Cardiac fibroblast (primary cell): ENCODE measurements at places on chromosomes 6 and 20.
A peak's percentile ranks its signal among the peaks of the same experiment; 100 is the strongest.

GRCh38 chr6:113862112-113862511 lies 5.0 kb downstream of the MARCKS start:
- peak; percentile 38 for DNase-seq

- DNase-seq = no peak
Observed at GRCh38 chr6:3271756-3272155, 13.0 kb downstream of the PSMG4 start.

DNA sequence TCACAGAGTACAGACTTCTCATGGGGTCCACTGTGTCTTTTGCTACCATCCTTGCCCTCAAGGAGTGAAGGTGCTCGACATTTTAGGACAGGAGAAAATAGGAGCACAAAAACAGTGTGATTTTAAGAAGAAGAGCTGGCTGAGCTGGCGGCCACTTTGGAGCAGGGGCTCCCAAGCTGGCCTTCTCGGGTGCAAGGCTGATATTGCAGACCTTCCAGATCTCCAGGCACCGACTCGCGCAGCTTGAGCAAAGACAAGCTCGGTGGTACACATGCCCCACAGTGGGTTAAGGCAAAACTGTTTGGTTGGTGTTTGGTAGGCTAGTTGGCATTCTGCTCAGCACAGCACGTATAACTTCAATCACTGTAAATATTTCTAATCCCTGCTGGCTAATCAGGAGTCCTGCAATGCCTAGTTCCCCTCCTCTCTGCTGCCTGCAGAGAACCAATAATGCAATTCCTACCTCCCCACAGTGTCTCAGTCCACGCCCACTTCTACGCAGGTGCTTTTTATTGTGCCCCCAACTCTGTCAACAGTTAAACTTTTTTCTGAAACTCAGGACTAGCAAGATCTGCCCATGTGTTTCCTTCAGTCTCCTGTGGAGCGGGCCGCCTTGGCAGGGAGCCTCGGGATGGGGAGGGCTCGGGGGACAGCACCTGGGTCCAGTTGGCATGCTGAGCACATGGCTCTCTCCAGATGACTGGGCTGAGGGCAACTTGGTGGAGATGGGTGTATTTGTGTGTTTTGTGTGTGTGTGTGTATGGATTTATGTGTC lies 12.7 kb upstream of the SMOC2 start:
- DNase-seq = no peak

- DNase-seq = peak; percentile 20
Observed at GRCh38 chr20:9040863-9041524, 27.9 kb upstream of the PLCB4 start.

DNA sequence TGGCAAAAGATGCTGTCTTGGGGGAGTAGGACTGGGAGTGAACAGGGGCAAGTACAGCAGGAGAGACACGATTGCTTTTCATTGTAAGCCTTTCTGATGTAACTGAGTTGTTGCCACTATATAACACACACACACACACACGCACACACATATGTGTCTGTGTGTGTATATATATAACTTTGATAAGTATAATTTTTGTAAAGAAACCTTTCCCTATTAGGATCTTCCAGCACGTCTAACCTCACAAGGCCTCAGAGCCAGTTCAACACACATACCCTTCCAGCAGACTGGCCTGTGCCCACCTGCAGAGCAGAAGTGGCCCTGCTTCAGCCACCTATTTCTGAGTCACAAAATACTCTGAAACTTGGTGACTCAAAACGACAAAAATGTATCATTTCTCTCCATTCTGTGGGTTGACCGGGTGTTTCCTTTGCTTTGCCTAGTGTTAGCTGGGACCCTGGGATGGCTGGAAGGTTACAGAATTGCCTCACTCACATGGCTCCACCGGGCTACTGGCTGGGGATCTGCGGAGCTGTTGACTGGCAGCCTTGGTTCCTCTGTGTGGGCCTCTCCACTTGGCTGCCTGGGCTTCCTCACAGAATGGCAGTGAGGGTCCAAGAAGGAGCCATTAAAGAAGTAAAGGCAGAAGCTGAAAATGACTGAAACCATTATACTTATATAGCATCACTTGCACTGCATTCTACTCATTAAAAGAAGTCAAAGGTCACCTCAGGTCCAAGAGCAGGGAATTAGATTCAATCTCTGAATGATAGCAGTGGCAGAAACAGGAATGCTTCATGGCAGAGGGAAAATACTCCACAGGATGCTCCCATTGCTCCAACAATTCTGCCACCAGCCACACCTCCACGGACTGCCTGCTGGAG lies 126.4 kb downstream of the BANF2 start:
- no peak for DNase-seq

GRCh38 chr6:139713900-139714506 lies 339.6 kb upstream of the CITED2 start:
- no peak for DNase-seq

- peak; percentile 43 for DNase-seq
Observed at GRCh38 chr6:52415917-52416628, 4.1 kb upstream of the EFHC1 start.

GRCh38 chr6:124885171-124885570 lies 77.1 kb upstream of the RNF217 start:
- no peak for DNase-seq

DNA sequence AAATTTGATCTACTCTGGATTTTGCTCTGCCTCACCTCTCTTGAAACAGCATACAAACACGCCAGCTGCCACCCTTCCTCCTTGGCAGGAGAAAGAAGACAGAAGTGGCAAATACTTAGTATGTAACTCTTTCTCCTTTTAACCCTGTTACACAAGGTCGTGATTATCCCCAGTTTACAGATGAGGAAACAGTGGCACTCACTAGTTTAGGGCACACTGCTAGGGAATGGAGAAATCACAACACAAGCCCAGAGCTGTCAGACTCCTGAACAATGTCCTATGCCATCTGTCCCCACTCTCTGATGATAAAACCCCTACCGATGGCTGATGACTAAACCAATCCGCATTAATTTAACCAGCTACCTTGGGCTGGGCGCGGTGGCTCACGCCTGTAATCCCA lies 79.7 kb downstream of the FGD2 start:
- no peak for DNase-seq

- peak; percentile 77 for DNase-seq
Observed at GRCh38 chr6:111658462-111659154, 52.9 kb upstream of the TRAF3IP2 start.

GRCh38 chr6:12010635-12011275 lies 1.4 kb upstream of the HIVEP1 start:
- no peak for DNase-seq

GRCh38 chr6:37433657-37434271 lies 743 bp downstream of the CMTR1 start:
- DNase-seq = peak; percentile 19

DNA sequence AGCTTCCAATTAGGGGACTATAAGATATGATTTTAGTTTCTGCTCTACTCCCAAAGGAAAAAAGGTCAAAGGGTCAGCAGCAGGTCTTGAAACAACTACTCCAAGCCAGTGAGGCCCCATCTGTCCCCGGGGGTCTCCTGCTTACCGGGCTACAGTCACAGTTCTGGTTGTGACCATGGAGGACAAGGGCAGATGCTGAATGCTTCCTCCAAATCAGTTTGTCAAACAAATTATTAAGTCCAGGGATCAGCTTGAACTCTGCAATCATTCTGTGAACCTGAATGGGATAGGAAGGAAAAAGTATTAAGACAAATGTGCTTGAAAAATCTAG lies 60.2 kb downstream of the MYH7B start:
- DNase-seq = no peak

DNA sequence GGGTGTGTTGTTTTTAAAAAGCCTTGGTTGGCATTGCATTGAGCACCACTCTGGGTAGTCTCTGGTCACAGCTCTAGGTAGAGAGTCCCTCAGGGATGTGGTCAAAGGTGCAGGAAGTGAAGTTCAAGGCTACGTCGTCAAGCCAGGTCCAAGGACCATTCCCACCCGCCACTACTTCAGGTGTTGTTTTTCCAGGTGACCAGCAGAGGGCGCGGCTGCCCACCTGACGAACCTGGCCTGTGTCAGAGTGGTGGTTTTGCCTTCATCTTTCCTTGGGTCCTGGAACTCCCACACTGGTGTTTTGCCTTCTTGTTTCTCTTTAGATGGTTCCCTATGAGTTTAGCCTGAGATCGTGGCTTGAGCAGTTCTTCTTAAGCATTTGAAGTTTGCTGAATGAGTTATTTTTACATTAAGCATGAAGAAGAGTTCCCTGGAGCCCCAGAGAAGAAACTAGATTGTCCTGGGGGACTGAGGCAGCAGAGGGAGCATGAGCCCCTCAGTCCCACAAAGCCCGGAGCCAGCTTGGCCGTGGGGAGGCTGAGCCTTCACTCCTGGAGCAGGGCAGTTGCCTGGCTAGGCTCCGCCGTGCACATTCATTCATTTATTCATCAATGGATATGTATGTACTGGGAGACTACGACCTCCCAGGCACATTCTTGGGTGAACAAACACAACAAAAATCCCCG lies 5.6 kb upstream of the PHACTR3 start:
- DNase-seq = peak; percentile 4

- DNase-seq = no peak
Observed at GRCh38 chr20:6091661-6092060, 31.2 kb downstream of the FERMT1 start.

GRCh38 chr20:15921930-15922329 lies 651.3 kb downstream of the KIF16B start:
- DNase-seq = no peak

- peak; percentile 16 for DNase-seq
Observed at GRCh38 chr6:156890627-156891314, 113.6 kb downstream of the ARID1B start.

DNA sequence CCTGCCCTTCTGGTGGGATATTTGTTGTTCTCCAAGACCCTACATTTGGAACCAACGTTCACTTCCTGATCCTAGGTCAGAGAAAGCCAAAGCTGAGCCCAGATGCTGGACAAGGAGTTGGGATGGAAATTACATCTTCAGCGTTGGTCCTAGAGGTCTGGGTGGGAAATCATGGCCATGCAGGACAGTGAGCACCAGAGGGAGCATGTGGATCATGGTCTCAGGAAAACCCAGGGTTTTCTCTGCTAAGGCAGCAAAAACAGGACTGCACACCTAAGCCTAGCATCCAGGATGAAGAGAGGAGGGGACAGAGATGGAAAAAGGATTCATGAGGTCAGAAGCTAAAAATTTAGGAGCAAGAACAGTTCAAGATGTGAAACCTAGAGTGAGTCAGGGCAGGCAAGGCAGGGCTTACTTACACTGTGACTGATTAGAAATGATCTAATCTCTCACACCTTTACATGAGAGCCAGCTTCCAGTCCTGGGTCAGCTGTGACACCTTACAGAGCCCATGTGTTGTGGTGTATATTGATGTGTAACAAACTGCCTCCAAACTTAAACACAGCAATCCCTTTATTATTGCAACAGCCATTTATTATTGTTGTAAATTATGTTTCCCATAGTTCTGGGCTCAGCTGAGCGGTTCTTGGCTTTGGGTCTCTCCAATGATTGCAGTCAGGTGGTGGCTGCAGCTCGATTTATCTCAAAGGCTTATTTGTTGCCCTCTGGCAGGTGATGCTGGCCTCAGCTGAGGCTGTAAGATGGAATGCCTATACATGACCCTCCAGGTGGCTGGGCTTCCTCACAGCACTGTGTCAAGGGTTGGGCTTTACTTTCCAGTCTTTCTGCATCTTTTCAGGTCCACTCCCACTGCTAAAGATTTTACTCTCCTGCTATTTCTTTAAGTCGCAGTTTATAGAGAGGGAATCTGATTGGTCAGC lies 6.5 kb downstream of the C20orf202 start:
- DNase-seq = no peak

DNA sequence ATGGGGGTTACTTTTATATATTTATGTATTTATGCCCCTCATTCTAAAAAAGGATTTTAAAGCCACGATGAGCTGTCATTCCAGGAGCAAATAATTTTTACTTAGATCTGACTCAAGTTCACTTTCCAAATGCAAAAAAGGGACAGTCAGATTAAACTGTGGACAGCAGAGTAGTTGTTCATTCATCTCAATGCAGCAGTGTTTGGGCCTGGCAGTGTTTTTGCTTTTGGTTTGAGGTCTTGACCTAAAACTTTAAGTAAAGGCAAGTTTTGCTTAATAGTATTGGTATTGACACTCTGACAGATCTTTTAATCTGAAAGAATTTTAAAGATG lies 13.9 kb downstream of the JARID2 start:
- no peak for DNase-seq

DNA sequence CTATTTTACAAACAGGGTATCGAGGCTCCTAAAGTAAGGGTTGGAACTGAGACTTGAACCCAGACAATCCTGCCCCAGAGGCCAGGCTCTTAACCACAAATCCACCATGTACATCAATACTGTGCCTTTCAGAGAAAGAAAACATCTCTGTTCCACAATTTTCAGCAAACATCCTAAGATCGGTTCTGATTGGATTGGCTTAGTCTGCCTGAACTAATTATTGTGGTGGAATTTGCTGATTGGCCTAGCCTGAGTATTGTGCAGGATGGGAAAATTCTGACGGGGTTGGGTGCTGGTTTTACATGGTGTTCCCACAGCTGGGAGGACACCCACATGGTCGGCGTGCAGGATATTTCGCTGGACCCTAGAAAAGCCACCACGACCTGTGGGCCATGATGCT lies at the start of gene CLPSL1:
TSS of gene CLPSL1 (plus strand) at position 301 of the 400 bp plus-strand sequence. CDS start at position 393, 92 bp downstream.
- DNase-seq = no peak

DNA sequence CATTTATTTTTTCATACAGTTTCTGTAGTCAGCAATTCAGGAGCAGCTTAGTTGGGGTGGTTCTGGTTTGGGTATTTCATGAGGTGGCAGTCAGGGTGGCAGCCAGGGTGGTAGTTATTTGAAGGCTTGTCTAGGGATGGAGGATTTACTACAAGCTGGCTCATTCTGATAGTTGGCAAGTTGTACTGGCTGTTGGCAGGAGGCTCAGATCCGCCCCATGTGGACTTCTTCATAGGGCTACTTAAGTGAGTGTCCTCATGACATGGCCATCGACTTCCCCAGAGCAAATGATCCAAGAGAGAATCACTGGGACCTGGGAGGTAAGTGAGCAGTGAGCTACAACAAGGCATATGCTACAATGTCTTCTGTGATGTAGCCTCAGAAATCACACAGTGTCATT lies 22.4 kb upstream of the CDKAL1 start:
- no peak for DNase-seq

GRCh38 chr6:139029470-139030227 lies 1.1 kb downstream of the ABRACL start:
- DNase-seq = peak; percentile 63

GRCh38 chr20:41927189-41927588 lies 309.0 kb upstream of the CHD6 start:
- DNase-seq = no peak

GRCh38 chr6:107894809-107895396 lies 63.1 kb downstream of the SEC63 start:
- DNase-seq = no peak

DNA sequence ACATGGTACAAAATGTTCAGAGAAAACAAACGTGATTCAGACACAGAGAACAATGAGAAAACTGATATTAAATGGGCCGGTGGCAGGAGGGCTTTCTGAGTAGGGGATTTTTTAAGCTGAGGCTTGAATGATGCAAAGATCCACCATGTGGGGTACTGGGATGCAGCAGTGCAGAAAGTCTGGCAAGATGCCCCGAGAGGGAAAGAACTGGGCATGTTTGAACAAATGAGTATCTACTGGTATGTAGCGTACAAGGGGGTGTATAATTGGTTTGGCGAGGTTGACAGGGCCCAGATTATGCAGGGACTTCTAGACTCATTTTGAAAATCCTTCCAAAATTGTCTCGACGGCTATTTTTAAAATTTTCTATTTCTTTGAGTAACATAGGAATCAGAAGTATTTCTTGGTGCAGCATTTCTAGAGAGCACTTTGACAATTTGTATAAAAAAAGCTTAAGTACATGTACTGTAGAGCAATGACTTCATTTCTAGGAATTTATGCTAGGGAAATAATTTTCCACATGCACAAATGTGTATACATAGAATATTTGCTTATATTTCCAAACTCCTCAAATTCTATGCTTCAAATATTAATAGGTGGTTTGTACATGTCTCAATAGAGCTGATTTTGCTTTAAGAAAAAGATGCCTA lies 119.6 kb upstream of the DOK5 start:
- peak; percentile 26 for DNase-seq

GRCh38 chr6:15888798-15889772 lies 226.3 kb upstream of the DTNBP1 start:
- DNase-seq = no peak
